ENCODE measurements at places on chromosomes 4 and X.

GRCh38 chr4:82108506-82108905 lies 265.3 kb downstream of the HNRNPD start:
- DNase-seq = no peak

GRCh38 chr4:187470061-187470460 lies 525.5 kb upstream of the ZFP42 start:
- DNase-seq = no peak

DNA sequence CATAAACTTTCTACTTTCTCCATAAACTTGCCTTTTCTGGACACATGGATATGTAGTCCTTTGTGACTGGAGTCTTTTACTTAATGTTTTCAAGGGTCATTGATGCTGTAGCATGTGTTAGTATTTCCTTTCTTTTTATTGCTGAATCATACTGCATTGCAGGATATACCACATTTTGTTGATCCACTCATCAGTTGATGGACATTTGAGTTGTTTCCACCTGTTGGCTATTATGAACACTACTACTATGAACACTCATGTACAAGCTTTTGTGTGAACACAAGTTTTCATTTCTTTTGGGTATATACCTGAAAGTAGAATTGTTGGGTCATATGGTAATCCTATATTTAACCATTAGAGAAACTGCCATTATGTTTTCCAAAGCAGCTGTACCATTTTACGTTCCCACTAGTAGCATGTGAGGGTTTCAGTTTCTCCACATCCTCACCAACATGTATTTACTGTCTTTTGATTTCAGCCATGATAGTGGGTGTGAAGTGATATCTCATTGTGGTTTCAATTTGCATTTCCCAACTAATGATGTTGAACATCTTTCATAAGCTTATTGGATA lies 26.3 kb upstream of the GPM6B start:
- no peak for DNase-seq

DNA sequence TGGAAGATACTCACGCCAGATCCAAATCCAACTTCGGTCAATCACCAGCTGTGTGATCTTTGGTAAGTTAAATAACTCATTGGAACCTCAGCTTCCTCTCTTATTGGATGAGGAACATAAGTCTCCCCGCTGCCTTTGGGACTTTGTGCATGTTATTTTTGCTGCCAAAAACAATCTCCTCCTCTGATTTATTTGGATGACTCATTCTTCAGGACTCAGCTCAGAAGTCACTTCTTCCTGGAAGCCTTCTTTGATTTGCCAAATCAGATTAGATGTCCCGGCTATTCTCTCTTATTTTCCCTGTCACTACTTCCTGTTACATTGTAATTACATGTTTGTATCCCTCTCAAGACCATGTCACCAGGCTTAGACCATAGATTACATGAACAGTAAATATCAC lies 138.0 kb upstream of the BOD1L1 start:
- no peak for DNase-seq

DNA sequence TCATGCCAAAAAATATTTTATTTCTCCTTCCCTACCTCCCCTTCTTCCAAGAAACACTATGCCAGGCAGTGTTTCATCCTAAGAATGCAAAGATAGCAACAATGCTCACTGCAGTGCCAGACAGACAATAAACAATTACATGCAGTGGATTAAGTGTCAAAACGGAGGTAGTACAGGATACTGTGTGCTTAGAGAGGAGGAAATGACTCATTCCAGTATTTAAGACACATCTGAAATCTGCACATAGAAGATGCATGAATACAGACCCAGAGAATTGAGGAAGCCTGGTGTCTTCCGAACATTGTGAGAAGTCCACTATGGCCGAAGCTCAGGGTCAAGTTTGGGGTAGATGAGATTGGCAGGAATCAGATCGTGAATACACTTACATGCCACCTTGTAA lies 326.4 kb downstream of the PPP3CA start:
- no peak for DNase-seq

DNA sequence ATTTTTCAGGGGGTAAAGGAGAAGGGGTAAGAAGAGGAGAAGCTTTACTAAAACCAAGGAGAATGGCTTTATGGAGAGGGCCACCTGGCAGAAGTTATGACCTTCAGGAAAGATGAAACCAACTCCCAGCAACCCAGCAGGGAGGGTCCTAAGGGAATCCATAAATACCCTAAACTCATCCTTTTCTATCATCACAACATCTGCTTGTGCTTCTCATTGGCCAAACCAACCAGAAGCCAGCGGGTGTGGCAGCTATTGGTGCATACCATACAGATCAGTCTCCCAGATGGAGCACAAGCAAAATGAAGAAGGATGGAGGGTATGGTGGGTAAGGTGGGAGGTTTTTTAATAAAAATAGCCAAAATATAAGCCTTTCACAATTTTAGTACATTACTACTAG lies 58.5 kb upstream of the ARSJ start:
- DNase-seq = no peak

DNA sequence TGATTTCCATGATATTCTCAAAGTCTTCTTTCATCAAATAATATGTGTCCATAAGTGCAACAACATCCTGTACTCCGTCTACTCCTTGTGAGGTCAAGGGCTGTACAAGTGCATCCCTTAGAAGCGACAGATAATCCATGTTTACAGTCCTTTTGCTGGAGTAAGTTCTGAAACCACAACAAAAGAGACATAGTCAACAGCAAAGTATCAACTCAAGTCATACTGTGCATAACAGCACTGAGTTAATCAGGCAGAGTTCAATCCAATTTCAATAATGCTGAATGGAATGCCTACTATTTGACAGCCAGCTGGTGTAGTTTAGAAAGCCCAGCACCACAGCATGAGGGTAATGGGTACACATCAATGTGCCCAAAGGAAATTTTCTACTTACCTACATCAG lies 74.5 kb downstream of the RFC1 start:
- no peak for DNase-seq

DNA sequence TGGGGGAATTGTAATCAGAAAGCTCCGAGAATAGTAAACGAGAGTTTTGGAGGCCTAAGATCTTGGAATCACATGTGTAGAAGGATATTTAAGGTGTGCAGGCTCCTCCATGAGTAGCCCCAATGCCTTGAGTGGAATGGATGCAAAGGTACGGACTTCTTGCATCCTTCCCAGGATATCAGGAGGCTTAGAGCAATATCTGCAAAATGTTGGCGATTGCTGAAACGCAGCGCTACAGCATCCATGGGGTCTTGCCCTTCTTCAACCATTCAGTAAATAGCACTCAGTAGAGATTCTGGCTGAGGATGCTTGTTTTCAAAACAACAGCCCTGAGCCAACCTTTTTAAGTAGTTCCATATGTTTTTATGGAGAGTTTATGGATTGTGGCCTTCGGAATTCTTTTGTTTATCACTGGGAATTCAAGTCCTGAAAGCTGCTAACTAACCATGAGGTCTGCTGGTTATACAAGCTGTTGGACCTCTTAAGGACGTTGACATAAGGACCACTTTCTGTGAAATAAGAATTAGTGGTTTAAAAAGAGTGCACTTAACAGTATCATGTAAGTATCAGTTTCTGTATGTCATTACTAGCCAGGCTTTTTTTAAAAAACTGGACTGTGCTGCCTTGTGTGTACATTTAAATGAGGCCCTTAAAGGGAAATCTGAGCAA lies 228.8 kb upstream of the PGRMC2 start:
- DNase-seq = no peak

DNA sequence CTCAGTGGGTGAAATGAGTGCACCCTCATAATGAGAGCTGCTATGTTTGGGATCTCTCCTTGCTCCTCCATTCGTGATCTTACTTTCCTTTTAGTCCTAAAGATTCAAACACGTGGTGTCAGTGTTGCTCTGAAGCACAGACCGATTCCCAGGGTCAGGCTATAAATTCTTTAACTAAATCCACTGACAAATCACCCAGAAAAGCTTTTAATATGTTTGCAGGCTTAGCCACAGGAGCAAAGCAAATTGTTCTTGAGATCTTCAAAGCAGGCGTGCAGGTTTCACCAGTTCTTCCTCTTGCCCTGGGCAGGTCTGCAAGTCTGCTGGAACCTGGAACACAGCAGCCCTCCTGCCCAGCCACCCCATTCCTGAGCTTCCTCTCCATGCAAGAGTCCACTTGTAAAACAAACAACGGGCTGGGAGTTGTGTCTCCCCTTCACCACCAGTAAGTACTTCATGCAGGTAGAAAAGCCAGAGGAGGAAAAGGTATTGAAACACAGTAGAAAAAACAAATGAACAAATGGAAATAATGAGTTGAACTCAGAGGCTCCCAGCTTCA lies 70.1 kb upstream of the ENPP6 start:
- DNase-seq = no peak

- peak; percentile 82 for DNase-seq
Observed at GRCh38 chrX:154409222-154409871, at the start of gene DNASE1L1. DNASE1L1 (minus strand) TSS chrX:154409254; CDS start chrX:154405568, 3,686 bp downstream.

GRCh38 chr4:22487328-22487727 lies 28.5 kb downstream of the ADGRA3 start:
- no peak for DNase-seq

DNA sequence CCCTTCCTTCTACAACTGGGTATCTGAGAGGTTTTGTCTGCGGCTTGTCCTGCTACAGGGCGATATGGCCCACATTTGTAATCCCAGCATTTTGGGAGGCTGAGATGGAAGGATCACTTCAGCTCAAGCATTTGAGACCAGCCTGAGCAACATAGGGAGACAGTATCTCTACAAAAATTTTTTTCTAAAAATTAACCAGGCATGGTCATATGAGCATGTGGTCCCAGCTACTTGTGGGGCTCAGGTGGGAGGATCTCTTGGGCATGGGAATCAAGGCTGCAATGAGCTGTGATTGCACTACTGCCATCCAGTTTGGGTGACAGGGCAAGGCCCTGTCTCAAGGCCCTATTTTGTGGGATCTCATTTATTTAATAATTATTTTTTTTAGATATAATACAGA lies 420.6 kb upstream of the PABPC4L start:
- DNase-seq = no peak

DNA sequence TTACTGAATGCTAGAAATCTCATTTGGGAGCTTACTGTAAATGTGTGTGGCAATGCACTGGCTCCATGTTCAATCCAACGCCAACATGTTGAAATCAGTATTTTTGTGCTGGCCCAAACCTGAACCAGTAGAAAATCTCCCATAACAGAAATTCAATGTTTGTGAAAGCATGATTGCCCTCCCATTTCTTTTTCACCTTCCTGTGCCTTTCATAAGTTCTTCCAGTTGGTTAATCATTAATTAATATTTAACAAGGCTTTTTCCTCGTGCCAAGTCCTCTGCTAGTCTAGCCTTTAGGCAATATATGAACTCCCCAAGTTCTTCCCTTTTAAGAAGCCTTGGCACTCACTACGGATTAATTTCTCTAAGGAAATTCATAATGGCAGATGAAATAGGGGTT lies 1.3 kb upstream of the PLS3 start:
- DNase-seq = no peak

DNA sequence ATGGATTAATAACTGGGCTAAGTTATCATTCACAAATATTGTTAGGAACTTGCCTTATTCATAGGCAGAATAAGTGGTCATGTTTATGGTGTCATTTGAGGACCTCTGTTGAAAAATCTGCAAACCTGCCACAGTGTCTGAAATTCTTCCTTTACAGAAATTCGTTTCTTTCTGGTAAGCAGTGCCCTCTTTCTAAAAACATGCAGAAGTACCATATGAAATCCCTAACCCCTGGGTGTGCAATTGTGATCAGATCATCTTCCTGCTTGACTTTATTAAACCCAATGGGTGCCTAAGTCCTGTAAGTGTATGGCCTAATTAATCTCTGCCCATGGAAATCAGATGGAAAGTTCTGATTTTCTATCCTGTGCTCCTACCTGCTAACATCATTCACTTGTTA lies 4.4 kb upstream of the HTATSF1 start:
- no peak for DNase-seq

- DNase-seq = no peak
Observed at GRCh38 chr4:108532187-108532586, 88.2 kb upstream of the RPL34 start.

- DNase-seq = no peak
Observed at GRCh38 chr4:5719350-5720055, 8.5 kb downstream of the EVC start.

GRCh38 chr4:6929339-6929811 lies 19.7 kb downstream of the TBC1D14 start:
- no peak for DNase-seq

- no peak for DNase-seq
Observed at GRCh38 chr4:138821331-138821730, 194.2 kb upstream of the NOCT start.

DNA sequence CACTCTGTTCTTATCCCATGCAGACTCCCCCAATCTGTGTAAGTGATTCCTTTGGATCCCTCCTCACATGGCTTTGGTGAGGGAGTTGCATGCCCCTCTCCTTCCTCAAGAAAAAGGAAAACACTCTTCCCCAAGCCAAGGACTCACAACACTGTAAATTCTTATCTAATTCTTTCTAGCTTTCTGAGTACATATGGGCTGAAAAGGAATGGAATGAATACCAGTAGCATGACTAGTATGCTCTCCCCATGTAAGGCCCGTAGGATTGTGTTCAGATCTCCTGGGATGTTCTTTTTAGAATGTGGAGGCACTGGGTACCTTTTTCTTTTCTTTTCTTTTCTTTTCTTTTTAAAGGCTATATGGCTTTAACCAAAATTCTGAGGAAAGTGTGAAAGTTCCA lies 17.0 kb upstream of the MAGED1 start:
- DNase-seq = no peak

DNA sequence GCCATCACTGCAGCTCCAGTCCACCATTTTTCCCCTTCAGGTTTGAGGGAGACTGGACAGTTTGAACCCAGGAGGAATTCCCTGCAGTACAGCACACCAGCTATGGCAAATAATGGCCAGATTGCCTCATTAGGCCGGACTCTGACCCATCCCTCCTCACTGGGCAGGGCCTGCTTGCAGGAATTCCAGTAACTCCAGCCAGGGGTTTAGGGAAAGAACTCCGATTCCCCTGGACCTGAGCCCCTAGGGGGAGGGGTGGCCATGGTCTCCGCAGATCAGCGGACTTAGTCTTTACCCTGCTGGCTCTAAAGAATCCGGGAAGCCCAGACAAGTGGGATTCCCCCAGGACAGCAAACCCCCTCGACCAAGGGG lies 342.8 kb downstream of the DMD start:
- no peak for DNase-seq

- no peak for DNase-seq
Observed at GRCh38 chrX:115499112-115499805, 61.7 kb upstream of the PLS3 start.

DNA sequence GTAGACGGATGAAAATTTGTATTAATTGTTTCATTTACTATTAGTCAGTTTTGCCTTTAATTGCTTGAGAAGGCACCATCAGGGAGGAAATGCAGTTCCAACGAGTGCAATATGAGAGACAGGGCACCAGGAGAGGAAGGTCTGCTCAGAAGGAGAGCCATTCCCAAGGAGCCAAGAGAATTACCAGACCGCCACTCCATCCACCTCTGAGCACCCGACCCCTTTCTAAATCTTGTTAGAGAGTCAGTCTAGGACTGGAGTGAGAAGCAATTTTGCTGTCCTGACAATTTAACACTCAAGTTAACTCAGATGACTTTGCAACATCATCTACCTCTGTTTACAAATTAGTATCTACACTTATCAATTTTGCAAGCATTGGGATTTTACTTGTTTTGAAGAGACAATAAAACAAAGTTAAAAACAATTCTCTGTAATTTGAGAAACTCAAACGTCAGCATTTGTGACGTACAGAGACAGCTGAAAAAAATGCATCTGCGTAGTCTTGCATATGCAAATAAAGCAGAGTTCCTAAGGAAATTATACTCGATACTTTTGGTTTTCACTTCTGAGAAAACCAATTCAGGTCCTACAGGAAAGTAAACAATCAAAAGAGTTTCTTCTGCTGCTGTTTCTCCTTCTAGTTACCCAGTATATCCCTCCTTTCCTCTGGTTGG lies 1704.7 kb upstream of the TENM3 start:
- no peak for DNase-seq
